ENCODE measurements at places on chromosomes 13 and 19.

DNA sequence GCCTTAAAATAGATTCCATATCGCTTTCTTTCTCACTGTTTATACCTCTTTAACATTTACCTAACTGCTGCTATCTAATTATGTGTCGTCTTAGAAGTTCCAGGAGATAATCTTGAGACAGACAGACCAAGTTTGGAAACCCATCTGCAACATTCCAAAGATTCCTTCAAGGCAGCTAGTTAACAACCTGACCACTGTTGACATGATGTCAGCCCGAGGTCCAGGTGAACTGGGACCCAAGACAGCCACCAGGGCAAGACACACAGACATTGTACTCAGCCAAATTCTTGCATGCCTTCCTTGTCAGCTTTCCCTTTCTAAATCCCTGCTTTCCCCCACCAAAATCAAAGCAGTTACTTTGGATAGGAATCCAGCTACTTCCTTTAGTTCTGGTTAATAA is 1476.5 kb upstream of the PRR20A start:
- no peak overlapping the region for H3K4me3 ChIP-seq
- no peaks in the 10 kb centered on the region for H3K27me3 ChIP-seq
- H3K27ac ChIP-seq = no peak overlapping the region
- H3K4me1 ChIP-seq = no peaks in the 10 kb centered on the region
- DNase-seq = no peak

- H3K4me3 ChIP-seq = peak overlapping the region; percentile 88
Measured at GRCh38 chr19:45250216-45250831, 747 bp upstream of the MARK4 start.

DNA sequence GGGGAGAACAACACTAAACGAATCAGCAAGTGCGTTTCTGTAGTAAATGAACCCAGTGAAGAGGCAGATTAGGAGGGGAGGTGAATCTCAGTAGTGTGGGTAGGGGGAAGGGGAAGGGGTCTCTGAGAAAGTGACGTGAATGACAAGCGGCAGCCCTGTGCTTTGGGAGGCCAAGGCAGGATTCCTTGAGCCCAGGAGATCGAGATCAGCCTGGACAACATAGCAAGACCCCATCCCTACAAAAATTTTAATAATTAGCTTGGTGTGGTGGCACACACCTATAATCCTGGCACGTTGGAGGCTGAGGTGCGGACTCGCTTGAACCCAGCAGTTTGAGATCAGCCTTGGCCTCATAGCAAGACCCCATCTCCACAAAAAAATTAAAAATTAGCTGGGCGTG is 8.1 kb downstream of the PLK5 start:
- H3K4me3 ChIP-seq = no peak overlapping the region
- no peaks in the 10 kb centered on the region for H3K36me3 ChIP-seq
- H3K4me1 ChIP-seq = no peaks in the 10 kb centered on the region
- H3K27me3 ChIP-seq = no peaks in the 10 kb centered on the region
- no peak overlapping the region for H3K27ac ChIP-seq
- DNase-seq = no peak

GRCh38 chr13:20093951-20094350 is 66.9 kb downstream of the GJA3 start:
- no peak overlapping the region for H3K27ac ChIP-seq
- no peak for DNase-seq
- no peaks in the 10 kb centered on the region for H3K36me3 ChIP-seq
- no peaks in the 10 kb centered on the region for H3K4me1 ChIP-seq

GRCh38 chr13:89925107-89925506 is 1422.4 kb upstream of the MIR17HG start:
- H3K4me1 ChIP-seq = no peaks in the 10 kb centered on the region
- no peaks in the 10 kb centered on the region for H3K27me3 ChIP-seq
- no peak for DNase-seq
- H3K4me3 ChIP-seq = no peak overlapping the region
- H3K36me3 ChIP-seq = peaks cover 4% of the 10 kb centered on the region

DNA sequence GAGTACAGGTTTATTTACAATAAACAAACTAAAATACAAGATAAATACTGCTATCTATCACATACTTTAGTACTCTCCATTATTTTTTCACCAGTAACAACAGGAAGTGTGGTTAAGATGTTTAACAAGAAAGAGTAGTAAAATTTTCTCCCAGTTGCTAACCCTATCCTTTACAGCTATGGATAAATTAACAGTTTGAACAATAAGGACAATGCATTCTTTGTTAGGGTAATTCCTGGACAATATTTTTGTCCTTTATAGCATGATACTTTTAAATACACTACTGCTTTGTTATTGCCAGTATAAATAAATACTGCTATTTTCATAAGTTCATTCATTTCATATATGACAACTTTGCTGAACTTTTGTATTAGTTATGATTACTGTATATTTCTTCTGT is 630.2 kb upstream of the ATXN8OS start:
- H3K4me1 ChIP-seq = no peaks in the 10 kb centered on the region
- no peak overlapping the region for H3K27ac ChIP-seq
- H3K27me3 ChIP-seq = no peaks in the 10 kb centered on the region

DNA sequence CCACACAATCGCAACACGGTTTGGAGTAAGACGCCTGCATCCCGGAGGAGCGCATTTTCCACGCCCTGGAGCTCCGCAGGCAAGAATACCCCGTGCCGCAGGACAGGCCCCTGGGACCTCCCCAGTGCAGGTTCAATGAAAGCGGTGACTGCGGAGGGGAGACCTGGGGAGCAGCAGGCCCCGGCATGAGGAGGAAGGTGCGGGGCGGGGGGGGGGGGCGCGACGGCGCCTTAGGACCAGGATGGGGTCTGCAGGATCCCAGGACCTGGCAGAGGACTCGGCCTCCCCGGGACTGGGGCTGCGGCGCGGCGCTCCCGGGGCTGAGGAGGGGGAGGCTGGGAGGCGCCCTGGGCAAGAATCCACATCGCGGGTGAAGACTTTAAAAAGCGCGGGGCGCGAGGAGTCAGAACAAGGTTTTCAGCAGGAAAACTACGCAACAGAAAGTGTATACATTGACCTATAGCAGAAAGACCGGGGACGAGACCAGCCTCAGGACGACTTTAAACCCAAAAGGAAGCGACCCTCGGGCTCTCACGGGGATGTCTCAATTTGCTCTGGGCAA is 432 bp downstream of the ZNF611 start:
- peak overlapping the region; percentile 89 for H3K27ac ChIP-seq
- H3K27me3 ChIP-seq = no peaks in the 10 kb centered on the region
- peaks cover 17% of the 10 kb centered on the region for H3K4me1 ChIP-seq
- H3K36me3 ChIP-seq = peaks cover 12% of the 10 kb centered on the region
- H3K4me3 ChIP-seq = peak overlapping the region; percentile 89

Measured in natural killer cell treated with Interleukin-12 subunit alpha and Interleukin-12 subunit beta and Interleukin-15 and Interleukin-18, amount 100 ng/mL, for 72 hours (primary cell).